ENCODE measurements at places on chromosomes 2 and 18.

DNA sequence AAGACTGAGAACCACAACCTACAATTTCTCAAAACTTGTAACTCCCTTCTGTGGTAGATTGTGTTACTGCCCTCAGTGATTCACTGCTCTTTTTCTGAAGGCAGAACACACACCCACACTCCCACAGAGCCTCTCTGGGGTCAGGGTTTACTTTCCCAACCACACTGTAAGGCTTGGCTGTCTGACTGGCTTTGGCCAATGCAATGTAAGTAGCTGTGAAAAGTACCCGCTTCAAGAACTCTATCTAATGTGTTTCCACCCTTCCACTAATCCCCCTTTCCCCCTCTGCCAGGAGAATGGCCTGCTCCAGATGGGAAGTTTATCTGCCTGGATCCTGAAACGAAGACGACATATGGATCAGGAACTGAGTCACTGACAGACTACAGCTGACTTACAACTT is 222.7 kb downstream of the CDH2 start:
- DNase-seq, result no peak

DNA sequence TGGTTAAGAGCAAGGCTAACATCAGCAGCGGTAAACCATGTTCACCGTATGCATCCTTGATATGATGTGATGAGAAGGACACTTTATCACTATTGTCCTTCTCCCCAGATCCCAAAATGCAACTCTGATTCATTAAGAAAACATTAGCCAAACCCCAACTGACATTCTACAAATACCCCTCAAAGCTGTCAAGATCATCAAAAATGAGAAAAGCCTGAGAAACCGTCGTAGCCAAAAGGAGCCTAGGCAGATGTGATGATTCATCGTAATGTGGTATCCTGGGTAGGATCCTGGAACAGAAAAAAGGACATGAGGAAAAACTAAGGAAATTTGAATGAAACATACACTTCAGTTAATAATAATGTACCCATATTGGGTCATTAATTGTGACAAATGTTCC is 67.3 kb upstream of the ST6GAL2 start:
- DNase-seq, result no peak

- no peak for DNase-seq
These were observed 17.1 kb upstream of the TTC21B start for GRCh38 chr2:165970663-165971062.

DNA sequence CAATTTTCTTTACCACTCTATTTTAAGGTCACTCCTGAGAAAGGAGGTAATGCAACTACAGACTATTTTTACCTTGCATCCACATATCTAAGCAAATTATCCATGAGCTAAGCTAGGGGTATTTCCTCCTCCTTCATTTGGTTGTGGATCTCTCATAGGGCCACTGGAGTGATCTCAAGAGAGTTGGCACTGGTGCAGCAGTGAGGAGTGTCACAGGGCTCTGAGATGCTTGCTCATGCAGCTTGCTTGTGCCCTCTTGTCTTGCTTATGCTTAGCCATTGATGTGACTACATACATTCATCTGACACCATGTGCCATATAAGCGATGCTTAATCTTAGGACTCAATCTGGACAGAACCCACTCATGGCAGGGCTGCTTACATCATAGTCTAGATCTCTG is 950.3 kb downstream of the TSN start:
- no peak for DNase-seq
